ENCODE measurements at places on chromosomes 3 and 15.

GRCh38 chr3:130414457-130414856 lies 69.0 kb downstream of the COL6A5 start:
- peak; percentile 66 for DNase-seq

DNA sequence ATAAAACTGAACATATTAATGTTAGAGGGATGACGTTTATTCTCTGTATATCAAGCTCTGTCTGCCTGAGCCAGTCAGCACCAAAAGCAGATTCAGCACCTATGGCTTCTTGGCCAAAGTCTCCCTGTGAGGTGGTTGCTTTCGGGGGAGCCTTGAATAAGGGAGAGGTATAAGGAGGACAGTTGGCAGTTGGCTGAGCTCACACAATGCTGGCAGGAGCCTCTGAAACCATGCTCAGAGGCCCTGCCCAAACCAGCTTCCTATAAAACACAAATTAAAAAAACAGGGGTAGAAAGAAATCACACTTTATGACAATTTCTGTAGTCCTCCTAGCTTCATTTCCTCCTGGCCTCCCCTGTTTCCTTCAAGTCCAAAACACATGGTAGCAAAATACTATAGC lies 18.8 kb downstream of the ARHGEF3 start:
- DNase-seq: no peak

DNA sequence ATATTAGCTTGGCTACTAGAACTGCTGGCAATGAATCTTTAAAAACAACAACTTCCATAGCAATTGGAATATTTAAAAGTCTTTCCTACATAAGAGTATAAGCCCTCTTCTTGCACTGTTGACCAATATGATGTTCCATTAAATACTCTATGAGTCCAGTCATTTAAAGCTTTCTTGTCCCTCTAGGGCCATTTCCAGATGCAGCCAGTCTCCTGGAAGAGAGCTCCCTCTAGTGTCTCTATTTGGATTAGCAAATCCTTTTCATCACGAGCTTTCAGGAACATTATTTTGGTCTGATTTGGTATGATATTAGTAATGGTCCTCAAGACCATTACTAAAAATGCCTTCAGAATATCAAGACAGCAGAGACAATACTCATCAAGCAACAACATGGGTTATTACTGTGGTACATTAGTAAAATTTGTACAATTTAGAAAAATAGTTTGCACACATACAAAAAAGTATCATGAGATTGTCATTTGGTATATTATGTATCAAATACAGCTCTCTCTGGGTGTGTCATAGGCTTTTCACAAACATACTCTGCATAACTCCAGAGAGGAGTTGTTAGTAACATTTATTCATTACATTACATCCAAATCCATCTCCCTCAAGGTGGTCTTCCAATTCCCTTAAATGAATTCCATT lies 101.3 kb downstream of the DPH6 start:
- peak; percentile 19 for DNase-seq

DNA sequence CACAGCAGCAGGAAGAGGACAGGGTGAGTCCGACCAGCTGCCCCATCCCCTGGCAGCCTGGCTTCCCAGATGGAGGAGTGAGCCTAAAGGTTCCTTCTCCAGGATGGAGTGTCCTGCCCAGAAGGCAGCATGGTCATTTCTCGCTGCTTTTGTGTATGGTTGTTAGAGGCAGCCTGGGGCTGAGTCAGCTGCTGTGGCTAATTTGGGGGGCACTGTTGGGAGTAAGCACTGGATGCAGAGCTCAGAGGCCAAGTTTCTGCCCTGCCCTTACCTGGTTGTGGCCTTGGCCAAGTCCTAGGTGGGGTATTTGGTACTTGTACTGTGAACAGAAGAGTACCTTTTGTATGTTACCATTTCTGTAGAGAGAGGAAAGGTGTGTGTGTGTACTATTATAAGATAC lies 78.6 kb downstream of the ADAMTS7 start:
- DNase-seq: no peak

- peak; percentile 37 for DNase-seq
Measured at GRCh38 chr3:67381667-67382272, 272.6 kb downstream of the SUCLG2 start.

- DNase-seq: no peak
Measured at GRCh38 chr3:148255981-148256969, 441.4 kb upstream of the AGTR1 start.

DNA sequence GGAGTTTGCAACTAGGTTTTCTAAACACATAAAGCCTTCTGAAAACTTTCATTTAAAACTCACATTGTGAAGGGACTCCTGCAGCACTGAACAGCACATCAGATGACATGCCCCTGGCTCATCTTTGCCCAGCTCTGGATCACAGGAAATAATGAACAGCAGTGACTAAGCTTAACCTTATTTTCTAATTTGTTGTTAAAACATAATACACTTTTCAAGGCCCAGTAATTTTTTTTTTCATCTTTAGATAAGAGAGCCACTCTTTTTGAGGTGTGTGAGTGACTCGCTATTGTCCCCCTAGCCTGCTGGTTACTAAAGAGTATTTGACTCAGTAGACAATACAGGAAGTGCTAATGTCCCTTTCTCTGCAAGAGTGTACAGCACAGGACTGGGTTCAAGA lies 204.0 kb downstream of the OSBPL10 start:
- no peak for DNase-seq

GRCh38 chr3:127099982-127100381 lies 92.9 kb upstream of the PRR23E start:
- no peak for DNase-seq

GRCh38 chr3:155604126-155604525 lies 140.7 kb downstream of the PLCH1 start:
- DNase-seq: no peak

- DNase-seq: no peak
Measured at GRCh38 chr15:85723960-85724945, 70.5 kb downstream of the KLHL25 start.

DNA sequence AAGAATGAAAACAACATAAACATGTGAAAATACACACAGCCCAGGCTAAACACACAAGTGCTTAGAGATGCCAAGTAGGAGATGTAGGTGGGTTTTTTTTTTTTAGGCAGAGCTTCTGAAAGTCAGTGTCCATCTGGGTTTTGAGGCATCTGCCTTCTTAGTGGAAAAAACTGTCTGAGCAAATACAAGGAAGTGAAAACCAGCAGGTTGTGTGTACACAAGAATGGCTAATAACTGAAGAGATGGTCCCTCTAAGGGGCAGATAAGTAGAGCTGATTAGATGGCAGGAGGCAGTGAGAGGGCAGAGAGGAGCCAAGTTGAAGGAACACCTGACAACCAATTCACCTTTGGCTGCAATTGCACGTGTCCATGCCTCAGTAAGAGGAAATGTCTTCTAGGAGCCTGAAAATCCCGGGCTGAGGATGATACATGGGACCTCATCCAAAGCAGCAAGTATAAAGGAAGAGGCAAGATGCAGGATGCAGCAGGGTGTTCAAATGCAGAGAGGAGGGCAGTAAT lies 34.9 kb downstream of the CYP19A1 start:
- DNase-seq: no peak

DNA sequence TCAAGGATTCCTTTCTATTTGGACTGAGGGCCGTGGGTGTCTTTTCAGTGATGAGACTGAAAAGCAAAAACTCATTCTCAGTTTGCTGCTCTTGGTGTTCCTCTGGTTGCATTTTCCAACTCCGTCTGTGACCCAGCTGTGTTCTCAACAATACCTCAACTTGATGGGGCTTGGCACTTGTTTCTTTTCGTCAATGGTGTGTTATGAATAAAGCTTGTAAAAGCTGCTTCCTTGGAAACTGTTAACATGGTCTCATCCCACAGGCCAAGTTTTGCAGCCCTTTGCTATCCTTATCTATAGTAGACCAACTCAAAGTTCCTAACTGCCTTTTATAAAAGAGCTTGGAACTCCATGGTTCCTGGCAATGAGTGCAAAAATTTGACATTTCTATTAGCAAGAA lies 142.5 kb upstream of the UBE2E1 start:
- no peak for DNase-seq
